ENCODE measurements at places on chromosomes 13 and 19. TPM values are rescaled to one million over a fixed set of nuclear protein-coding genes. Genes with fewer than 3 reads are reported as not detected.
A peak's percentile ranks its signal among the peaks of the same experiment; 100 is the strongest.

The ITGBL1 gene
- total RNA-seq: not detected

GRCh38 chr19:28036486-28036885 is 1176.5 kb downstream of the UQCRFS1 start:
- H3K4me3 ChIP-seq: no peak overlapping the region
- H3K27ac ChIP-seq: no peak overlapping the region
- no peak for DNase-seq
- H3K36me3 ChIP-seq: no peaks in the 10 kb centered on the region
- H3K4me1 ChIP-seq: no peaks in the 10 kb centered on the region

DNA sequence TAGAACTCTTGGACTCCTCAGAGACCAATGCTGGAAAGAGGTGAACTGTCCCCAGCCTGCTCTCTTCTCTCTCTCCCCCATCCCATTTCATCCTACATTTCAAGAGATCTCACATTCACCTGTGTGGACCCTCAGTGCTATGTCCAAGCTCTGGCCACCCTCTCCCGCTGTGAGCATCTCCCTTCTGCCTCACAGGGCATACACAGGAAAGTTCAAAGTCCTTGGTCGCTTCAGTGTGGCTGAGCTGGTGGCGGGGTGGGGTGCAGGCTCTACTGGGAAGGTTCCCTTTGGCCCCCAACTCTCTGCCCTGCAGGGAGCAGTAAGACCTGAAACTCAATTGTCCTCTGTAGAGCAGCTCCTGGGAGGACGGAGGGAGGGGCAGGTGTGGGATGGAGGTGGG is 27.0 kb downstream of the SPTBN4 start:
- H3K4me1 ChIP-seq: no peaks in the 10 kb centered on the region
- no peak overlapping the region for H3K27ac ChIP-seq
- no peaks in the 10 kb centered on the region for H3K27me3 ChIP-seq
- no peak overlapping the region for H3K4me3 ChIP-seq
- H3K36me3 ChIP-seq: no peaks in the 10 kb centered on the region

GRCh38 chr19:10963865-10964264 is 3.0 kb downstream of the SMARCA4 start:
- no peak overlapping the region for H3K27ac ChIP-seq
- no peak for DNase-seq
- no peak overlapping the region for H3K4me3 ChIP-seq
- H3K4me1 ChIP-seq: peaks cover 15% of the 10 kb centered on the region
- no peaks in the 10 kb centered on the region for H3K27me3 ChIP-seq

The ZNF414 gene
- 3.8 TPM for total RNA-seq

- no peaks in the 10 kb centered on the region for H3K4me1 ChIP-seq
- no peaks in the 10 kb centered on the region for H3K27me3 ChIP-seq
- no peak overlapping the region for H3K4me3 ChIP-seq
- H3K27ac ChIP-seq: no peak overlapping the region
- DNase-seq: no peak
Measured at GRCh38 chr13:41767801-41768200, 193.1 kb downstream of the VWA8 start.

DNA sequence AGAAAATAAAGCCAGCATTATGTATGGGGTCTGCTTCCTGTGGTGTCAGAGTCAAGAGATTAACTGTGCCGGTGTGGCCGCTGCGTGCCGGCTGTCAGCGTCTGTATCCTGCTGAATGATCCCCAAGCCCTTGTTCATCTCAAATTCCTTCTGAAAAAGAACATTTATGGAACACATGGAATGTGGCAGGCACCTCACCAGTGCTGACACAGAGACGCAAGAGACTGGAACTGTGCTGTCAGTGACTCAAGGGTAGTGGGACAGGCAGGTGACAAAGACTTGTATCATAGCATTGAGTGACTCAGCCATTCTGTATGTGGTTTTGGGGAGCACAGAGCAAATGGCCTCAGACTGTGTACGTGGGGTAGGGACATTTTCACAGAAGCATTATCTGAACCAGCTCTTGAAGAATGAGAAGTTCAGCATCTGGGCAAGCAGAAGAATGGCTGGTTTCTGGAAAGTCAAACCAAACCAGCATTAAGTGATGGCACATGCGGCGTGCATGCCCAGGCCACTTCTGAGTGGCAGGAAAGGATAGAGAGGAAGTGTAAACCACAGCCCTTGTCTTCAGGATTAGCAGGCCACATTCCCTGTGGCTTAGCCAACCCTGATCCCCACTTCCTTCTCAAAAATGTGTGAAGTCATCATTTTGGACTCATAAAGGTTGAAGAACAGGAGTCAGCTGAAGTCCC is 54.0 kb upstream of the IRS2 start:
- H3K36me3 ChIP-seq: no peaks in the 10 kb centered on the region
- peak overlapping the region; percentile 52 for H3K27ac ChIP-seq
- no peak overlapping the region for H3K4me3 ChIP-seq
- DNase-seq: no peak
- peaks cover 3% of the 10 kb centered on the region for H3K4me1 ChIP-seq

- peaks cover 1% of the 10 kb centered on the region for H3K36me3 ChIP-seq
- no peak overlapping the region for H3K4me3 ChIP-seq
- DNase-seq: peak; percentile 51
- H3K27me3 ChIP-seq: no peaks in the 10 kb centered on the region
- H3K27ac ChIP-seq: peak overlapping the region; percentile 91
Measured at GRCh38 chr19:20664901-20665781, 3.8 kb upstream of the ZNF626 start.

GRCh38 chr19:16117594-16118033 is 5.9 kb downstream of the RAB8A start:
- no peak for DNase-seq
- no peak overlapping the region for H3K27ac ChIP-seq
- H3K4me1 ChIP-seq: peaks cover 8% of the 10 kb centered on the region
- no peaks in the 10 kb centered on the region for H3K27me3 ChIP-seq

The ZNF763 gene
- total RNA-seq: 1.7 TPM

- no peaks in the 10 kb centered on the region for H3K36me3 ChIP-seq
- DNase-seq: no peak
- no peak overlapping the region for H3K27ac ChIP-seq
- H3K4me3 ChIP-seq: no peak overlapping the region
- H3K4me1 ChIP-seq: peaks cover 3% of the 10 kb centered on the region
Measured at GRCh38 chr13:32752311-32752710, 166.1 kb downstream of the PDS5B start.

The TRPM4 gene
- total RNA-seq: 7.0 TPM

The TMPRSS9 gene
- not detected for total RNA-seq
